KG1 (cell line): ENCODE measurements at places on chromosomes 1 and 21.

- no peak for DNase-seq
Measured at GRCh38 chr21:41328660-41329607, 12.3 kb downstream of the FAM3B start.

DNA sequence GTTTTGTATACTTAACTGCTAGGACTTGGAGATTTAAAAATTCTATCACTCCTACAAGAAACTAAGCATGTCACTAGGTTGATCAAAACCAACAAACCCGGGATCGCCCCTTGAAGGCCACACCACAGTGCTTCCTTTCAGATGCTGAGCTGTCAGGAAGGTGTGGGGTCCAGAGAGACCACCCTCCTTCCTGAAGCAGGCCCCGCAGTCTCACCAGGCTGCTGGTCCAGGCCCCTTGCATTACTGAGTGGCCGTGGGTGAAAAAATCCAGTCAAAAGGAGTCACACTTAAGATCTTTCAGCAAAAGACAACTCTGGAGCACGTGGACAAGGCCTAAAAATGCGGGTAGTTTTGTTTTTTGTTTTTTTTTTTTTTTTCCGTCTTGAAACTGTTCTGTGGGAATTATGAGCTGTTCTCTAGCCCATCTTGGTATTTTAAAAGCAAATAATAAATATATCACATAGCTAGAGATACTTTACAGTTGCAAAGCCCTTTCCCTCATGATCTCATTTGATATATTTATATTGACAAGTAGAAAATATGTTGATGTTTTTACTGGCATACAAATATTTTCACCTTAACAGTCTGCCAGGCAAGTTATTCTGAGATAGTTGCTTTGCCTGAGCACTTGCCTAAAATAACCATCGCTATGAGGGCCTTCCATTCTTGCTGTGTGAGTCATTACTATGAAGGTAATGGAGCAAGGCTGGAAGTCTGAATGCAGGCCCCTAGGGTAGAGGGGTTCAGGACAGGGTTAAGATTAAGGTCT lies 73.1 kb upstream of the EDEM3 start:
- no peak for DNase-seq

DNA sequence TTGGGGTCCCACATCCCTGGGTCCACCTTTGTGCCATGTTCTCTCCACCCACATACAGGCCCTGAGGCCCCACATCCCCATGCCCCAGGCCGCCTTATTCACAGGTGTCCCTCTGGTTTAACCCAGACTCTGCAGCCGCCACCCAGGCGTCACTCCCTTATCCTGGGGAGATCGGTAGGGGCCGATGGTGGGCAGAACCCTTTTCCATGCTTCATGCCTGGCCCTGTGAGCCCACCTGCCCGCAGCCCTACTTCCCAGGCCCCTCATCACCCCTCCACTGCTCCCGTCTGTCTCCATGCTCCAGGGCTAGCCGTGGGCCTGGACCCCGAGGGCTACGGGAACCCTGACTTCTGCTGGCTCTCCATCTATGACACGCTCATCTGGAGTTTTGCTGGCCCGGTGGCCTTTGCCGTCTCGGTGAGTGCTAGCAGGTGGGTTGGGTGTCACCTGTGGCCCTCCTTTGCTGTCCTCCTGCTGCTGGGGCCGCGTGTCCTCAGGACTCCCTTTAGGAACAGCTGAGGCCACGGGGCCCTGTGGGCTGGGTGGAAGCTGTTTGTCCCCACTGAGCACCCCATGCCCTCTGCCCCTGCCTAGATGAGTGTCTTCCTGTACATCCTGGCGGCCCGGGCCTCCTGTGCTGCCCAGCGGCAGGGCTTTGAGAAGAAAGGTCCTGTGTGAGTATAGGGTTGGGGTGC lies 12.2 kb downstream of the PSRC1 start:
- DNase-seq = no peak

DNA sequence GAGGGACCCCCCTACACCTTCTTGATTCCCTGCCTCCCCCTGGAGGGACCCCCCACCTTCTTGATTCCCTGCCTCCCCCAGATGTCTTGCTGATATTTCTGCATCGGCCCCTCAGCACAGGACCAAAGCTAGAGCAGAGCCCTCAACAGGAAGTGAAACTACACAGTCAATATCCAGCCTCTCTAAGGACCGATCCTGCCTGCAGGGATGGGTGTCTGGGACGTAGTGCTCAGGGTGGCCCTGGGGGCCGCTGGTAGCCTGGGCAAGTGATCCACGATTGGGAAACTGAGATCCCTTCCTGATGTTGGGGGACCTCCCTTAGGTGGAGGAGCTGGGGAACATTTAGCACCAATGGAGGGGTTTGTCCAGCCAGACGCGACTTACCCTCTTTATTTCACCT lies 3.9 kb upstream of the LEFTY2 start:
- DNase-seq = no peak

- no peak for DNase-seq
Measured at GRCh38 chr1:61486783-61487536, 238.0 kb downstream of the TM2D1 start.

- DNase-seq = no peak
Measured at GRCh38 chr1:30712583-30712982, 10.8 kb downstream of the MATN1 start.

DNA sequence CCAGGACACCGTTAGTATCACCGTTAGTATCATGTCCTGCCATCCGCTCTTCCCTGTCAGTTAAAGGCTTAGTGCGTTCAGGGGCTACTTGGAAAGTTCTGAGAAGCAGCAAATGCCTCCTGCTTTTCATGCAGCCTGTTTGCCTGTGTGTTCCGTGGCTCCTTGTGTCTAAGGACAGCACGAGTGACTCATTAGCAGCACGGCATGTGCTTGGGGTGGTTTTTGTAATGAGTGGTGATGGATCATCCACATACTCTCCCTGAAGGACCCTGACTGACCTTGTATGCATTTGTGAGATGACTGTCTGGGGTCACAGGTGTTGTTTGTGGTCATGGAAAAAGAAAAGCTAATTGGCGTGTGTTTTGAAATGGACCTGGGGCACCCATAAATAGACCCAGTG lies 221.9 kb downstream of the PBX1 start:
- DNase-seq = no peak

- no peak for DNase-seq
Measured at GRCh38 chr1:165678509-165678908, 19.9 kb downstream of the ALDH9A1 start.

DNA sequence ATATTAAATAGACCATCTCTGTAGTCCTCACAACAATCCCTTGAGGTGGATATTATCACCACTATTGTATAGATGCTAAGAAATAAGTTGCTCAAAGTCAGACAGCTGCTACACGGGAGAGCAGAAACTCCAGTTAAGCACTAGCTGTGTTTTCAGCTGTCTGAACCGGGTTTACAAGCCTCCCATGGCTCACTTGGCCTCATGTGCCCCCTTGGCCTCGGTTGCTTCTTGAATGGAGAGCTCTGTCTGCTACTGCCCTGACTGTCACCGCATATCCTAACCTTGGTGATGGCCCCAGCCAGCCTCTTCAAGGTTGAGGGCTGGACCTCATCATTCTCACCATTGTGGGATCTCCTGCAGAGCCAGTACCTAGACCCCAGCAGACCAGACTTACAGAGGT lies 123.4 kb downstream of the AK5 start:
- no peak for DNase-seq

- DNase-seq = no peak
Measured at GRCh38 chr1:31584869-31585735, 8.8 kb downstream of the TINAGL1 start.

DNA sequence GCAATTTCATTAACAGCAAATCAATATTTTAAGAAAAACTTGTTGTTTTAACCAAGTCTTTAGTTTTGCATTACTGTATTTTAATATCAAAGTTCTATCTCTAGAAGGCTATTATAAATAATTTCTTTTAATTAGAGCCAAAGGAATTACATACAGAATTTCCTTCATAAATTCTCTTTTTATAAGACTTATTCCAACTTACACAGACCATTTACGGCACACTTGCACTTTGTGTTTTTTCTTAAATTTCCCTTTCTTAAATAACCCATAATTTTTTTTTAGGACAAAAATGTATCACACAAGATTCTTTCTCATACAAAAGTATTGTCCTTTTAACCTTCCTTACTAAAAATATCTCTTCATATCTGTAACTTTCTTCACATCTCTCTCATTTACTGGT lies 458.5 kb upstream of the CHRM3 start:
- DNase-seq = no peak

DNA sequence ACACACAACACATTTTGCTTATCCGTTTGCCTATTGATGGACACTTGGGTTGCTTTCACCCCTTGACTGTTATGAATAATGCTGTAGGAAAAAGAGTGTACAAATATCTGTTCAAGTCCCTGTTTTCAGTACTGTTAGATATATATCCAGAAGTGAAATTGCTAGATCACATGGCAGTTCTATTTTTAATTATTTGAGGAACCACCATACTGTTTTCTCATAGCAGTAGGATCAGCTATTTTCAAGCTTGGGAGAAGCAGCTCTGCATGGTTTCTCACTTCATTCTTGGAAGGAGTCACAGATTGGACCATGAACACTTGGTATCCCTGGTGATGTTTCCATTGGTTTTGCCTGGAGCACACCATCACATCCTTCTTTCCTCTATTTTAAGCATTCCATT lies 114.4 kb upstream of the ZP4 start:
- DNase-seq = no peak

DNA sequence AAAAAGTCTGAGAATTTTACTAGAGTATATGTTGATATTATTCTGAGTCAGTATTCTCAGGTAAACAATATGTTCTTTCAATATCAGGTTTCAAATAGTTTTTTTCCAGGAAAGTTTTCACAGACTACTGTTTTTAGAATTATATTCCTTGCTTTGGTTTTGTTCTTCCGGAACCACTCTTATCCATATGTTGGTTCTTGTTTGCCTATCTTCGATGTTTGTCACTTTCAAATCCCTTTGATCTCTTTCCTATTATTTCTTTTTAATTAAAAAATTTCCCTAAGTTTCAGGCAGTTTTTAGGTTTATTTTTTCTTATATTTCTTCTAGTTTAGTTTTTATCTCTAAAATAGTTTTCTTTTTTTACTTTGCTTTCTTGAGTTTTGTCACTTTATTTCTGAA lies 20.9 kb downstream of the NOS1AP start:
- DNase-seq = no peak

GRCh38 chr1:162319493-162320175 lies 57.0 kb downstream of the SPATA46 start:
- no peak for DNase-seq

DNA sequence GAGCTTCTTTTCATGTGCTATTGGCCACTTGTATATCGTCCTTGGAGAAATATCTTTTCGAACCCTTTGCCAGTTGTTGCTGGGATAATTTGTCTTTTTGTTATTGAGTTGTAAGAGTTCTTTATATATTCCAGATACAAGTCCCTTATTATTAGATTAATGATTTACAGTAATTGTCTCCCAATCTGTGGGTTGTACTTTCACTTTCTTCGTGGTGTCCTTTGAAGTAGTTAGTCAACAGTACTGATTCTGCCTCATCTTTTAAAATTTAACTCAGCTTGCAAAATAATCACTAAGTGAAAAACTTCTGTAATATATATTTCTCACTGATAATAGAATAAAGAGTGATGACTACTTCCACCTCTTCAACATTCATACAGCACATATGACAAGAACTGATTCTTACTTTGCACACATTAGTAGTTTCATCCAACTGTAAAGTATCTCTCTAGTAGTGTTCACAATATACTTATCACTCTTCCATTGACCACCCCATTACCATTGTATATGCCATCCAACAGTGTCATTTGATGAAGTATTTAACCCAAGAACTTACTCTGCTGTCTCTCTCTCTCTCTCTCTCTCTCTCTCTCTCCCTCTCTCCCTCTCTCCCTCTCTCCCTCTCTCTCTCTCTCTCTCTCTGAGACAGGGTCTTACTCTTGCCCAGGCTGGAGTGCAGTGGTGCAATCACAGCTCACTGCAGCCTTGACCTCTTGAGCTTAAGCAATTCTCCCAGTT lies 104.2 kb upstream of the DMRTA2 start:
- no peak for DNase-seq

DNA sequence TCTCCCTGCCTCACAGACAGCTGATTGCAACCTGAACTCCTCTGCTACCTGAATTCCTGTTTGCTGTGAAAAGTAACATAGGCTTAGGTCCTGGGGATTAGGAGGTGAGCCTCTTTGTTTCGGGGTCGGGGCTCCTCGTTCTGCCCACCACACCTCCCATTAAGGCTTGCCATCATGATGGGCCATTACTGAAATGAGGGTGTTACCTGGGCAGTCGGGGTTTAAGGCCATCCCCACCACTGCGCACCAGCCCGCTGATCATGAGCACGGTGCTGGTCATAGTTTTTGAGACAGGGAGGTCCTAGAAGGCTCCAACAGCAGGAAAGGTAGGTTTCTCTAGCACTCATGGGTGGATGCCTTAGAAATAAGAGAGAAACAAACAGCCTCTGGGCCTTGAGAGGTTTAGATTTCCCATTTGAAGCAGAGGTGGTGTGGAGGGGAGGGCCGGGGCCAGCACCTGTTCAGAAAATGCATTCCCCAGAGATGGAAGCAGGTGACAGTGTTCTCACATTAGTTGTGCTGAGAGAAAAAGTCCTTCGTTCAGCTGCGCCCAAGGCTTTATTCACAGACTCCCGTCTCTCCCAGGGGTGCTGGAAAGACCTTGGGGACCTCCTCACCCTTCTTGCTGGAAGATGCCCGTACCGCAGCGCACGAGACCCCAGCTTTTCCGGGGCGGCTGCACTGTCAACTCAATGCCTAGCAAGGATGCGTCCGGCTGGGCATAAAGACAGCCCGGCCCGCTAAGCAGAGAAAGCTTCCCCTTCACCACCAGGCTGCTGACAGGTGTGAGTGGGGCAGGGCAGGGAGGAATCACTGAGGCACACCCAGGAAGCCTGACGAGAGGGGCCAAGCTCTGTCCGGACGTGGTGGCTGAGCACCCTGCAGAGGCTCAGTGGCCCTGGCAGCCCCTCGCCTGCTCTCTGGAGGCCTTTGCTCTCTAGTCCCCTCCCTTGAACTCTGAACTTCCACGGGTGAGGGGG lies 125.5 kb downstream of the PGBD5 start:
- DNase-seq = no peak
